ENCODE measurements at places on chromosomes 1 and 21.
A peak's percentile ranks its signal among the peaks of the same experiment; 100 is the strongest.

GRCh38 chr1:149931212-149931790 is 3.7 kb upstream of the SF3B4 start:
- no peak for DNase-seq

DNA sequence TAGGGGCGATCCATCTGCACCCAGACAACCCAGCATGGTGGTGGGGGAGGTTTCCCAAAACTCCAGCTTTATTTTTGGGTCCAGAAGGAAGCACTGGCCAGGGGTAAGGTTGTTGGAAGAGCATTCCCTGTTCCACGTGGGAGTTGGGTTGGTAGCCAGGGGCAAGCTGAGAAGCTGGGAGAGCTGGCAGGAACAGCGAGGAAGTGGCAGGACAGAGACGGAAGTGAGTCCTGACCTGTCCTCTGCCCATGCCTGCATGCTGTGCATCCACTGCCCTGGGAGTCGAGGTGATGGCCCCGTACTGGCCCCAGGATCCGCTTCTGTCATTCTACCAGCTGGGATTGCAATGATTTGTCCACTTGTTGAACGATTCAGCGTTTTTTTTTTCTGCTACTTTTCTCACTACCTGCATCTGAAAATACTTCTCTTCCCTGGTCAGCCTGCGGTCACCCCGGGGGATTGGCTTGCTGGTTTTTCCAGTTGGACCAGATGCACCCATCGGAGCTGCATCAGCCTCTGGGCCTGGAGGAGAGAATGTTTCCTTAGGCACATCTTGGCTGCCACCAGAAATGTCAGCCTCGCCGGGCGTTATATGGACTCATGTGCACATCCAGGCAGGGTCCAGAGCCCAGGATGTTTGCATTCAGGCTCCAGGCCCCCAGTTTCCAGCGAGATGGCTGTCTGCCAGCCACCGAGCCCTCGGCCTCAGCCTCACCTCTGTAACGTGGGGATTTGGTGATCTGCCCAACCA is 28.3 kb upstream of the TMPRSS2 start:
- no peak for DNase-seq

DNA sequence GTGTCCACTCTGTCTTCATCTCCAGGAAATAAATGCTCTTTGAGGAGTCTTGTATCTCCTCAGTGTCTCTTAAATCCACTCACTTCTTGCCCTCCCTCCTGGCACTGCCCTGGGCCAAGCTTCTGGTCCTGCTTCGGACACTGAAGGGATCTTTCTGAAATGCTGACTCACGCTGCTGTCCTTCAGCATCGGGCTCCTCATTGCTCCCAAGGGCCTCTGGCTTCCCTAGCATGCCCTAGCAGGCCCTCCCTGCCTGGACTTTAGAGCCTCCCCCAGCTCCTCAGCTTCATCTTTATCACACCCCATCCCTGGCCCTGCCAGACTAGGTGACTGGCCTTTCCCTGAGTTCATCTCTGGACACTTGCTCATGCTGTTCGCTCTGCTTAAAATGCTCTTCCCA is 96.6 kb downstream of the FOXD2 start:
- no peak for DNase-seq

DNA sequence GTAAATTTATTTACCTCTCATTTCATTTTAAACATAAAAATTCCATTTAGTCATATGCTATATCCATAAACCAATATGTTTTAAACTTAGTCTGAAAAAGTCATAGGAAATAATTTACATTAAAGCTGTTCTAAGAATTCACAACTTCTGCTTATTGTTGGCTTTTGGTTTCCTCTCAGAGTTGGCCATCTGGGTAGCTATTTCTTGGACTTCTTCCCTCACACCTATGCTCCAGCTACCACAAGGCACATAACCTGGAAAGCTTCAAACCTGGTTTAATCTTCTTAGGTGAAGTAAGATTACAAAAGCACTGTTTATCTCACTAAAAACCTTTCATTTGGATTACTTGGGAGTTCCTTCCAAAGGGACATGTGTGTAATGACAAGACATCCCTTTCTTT is 29.8 kb downstream of the RBM11 start:
- DNase-seq, result no peak

DNA sequence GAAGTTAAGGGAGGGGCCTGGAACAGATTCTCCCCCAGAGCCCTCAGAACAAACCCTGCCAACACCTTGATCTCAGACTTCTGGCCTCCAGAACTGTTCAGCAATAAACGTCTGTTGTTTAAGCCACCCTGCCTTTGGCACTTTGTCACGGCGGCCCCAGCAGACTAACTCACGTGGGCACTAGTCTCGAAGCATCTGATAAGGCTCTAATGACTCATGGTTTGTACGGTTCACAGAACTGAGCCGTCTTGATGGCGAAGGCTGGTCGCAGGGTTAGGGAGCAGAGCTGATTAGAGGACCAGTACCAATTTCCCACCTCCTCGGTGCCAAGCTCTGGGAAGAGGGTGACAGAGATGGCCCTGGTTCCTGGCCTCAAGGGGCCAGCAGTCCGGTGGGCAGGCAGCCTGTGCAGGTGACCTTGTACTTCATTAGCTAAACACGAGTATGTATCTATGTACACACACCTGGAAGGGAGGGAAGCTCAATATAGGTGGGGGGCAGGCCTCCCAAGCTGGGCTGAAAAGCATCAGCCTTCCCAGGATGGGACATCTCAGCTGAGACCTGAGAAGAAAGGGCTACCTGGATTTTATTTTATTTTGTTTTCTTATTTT is 112.8 kb downstream of the MRPS6 start:
- DNase-seq, result no peak

DNA sequence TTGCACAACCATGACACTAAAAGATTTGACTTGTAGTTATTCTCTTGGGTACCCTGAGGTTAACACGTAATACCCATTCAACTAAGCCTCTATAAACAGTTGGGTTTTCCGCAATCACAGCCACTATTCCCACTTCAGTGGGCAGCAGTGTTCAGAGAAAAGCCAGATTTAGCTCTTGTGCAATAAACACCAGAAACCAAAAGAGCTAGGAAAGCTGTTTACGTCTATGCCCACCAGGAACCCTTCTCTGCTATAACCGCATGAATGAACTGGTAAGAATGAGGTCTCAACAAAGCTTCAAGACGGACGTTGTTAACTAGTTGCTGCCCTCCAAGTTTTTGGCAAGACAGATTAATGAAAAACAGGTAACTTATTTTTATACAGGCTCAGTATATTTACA is 101.3 kb downstream of the SLC45A1 start:
- DNase-seq, result no peak

- DNase-seq, result no peak
Measured at GRCh38 chr1:154157520-154158306, 2.8 kb upstream of the NUP210L start.

- DNase-seq, result no peak
Measured at GRCh38 chr21:45403133-45403824, 1.7 kb upstream of the COL18A1 start.

- DNase-seq, result no peak
Measured at GRCh38 chr1:221643404-221644144, 98.3 kb downstream of the DUSP10 start.

GRCh38 chr1:220797553-220797952 is 10.8 kb downstream of the MTARC1 start:
- no peak for DNase-seq

DNA sequence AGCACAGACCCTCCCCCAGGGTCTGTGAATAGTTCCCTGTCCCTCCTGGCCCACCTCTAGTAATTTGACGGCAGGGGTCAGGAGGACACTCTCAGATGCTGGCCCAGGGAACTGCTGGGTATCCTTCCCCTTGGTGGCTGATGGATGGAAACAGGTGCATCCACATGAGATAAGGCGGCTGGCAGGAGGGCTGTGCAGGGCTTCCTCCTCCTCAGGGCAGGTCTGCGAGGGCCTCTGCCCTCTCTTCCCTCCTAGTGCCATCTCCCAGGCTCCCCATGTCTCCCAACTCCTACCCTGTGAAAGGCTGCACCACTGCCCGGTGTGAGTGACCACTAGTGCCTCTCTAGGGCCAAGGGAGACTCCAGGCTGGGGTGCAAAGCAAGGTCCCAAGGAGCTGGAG is 123.9 kb downstream of the GLIS1 start:
- DNase-seq, result no peak

- DNase-seq, result peak; percentile 44
Measured at GRCh38 chr1:6612641-6613360, 730 bp upstream of the PHF13 start.

DNA sequence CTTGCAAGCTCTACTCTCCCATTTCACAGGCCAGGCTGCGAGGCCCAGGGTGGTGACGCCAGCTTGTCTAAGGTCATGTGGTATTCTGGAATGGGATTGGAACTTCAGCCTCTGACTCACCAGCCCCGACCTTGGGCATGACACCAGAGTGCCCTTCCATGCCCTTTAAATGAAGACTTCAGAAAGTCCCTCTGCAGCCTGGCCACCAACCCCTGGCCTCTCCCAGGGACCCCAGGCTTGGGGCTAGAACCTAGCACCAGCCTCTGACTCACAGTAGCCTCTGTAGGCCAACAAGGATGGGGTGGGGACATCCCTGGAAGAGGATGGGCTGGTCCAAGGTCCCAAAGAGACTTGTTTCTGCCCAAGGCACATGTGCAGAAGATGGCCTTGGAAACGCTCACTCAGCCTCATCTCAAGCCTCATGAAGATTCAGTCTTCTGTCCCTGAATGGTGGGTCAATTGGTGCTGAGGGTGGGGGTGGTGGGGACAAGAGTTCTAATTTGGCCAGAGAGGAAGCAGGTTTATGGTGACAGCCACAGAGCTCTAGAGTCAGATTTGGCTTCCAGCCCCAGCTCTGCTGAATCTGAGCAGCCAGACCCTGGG is 36.1 kb upstream of the RUNX3 start:
- DNase-seq, result no peak

GRCh38 chr1:30798389-30799232 is 41.0 kb upstream of the LAPTM5 start:
- DNase-seq, result no peak

All from NCI-H146 (cell line).